Uterine smooth muscle cell (primary cell): ENCODE measurements at places on chromosomes 4 and X. TPM values are rescaled to one million over a fixed set of nuclear protein-coding genes. Genes with fewer than 3 reads are reported as not detected.

KCNE5 gene
- 0.12 and 0.33 TPM in 2 replicates for total RNA-seq

LONRF3 gene
- total RNA-seq: 0.44 and 1.00 TPM in 2 replicates

GAGE10 gene
- not detected in 2 replicates for total RNA-seq

SLC38A5 gene
- 39.9 and 60.2 TPM in 2 replicates for total RNA-seq

XK gene
- total RNA-seq: 0.22 and 0.25 TPM in 2 replicates

COL4A6 gene
- 3.8 and 4.1 TPM in 2 replicates for total RNA-seq

SCRG1 gene
- total RNA-seq: 0.33 and 1.1 TPM in 2 replicates

SAGE1 gene
- not detected in 2 replicates for total RNA-seq

IBSP gene
- total RNA-seq: not detected in 2 replicates
